ENCODE measurements at places on chromosomes 3 and 15.

DNA sequence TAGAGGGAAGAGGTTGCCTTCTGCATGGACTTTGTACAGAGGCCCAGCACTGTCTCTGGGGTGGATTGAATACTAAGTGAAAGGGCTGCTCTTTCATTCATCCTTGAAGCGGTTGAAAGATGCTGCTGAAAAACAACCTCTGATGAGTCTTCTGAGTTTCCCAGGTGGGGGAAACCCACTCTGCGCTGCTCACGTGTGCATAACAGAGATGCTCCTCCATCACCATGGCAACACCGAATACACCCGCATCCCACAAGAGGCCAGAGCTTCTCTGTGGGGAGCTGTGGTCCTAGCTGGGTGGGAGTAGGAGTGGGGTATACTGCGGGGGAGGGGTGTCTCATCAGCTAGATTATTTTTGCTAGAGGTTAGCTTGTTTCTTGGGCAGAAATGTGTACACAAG is 6.1 kb upstream of the SYN2 start:
- DNase-seq, result no peak

- no peak for DNase-seq
Measured at GRCh38 chr3:28210968-28211713, 30.3 kb upstream of the CMC1 start.

- DNase-seq, result no peak
Measured at GRCh38 chr3:73136941-73137340, 75.5 kb downstream of the EBLN2 start.

GRCh38 chr3:148992027-148992634 is 791 bp downstream of the GYG1 start:
- peak; percentile 22 for DNase-seq

GRCh38 chr3:32822609-32823498 is 5.1 kb downstream of the TRIM71 start:
- DNase-seq, result no peak

- no peak for DNase-seq
Measured at GRCh38 chr3:121529308-121529707, 16.5 kb downstream of the POLQ start.

- no peak for DNase-seq
Measured at GRCh38 chr15:51284871-51285270, 53.5 kb downstream of the CYP19A1 start.

GRCh38 chr3:43497905-43498365 is 123.9 kb downstream of the ANO10 start:
- no peak for DNase-seq

DNA sequence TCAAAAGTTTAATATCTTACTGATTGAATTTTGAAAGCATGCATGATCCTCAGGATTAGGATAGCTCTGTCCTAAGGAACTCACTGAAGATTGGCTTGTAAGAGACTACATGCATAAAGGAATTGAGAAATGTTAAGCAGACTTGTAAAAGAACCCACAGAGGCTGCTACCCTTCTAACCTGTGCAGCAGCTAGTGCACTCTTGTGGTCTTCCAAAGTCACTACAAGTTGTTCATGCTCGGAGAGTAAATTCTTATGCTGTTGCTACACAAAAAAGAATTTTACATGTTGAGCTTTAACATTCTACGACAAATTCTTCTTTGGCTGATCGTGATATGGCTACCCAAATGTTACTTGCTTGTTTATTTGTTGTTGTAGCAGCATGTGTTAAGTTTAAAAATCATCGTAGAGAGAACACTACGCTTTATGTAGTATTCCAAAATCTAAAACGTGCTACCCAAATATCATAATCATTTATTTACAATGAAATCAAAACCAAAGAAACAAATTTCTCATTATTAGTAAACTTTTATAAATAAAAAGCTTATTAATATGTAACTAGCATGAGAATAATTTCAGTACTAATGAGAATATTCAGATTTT is 55.0 kb downstream of the GOLIM4 start:
- no peak for DNase-seq

- DNase-seq, result peak; percentile 50
Measured at GRCh38 chr3:112984485-112984884, 6.3 kb upstream of the GTPBP8 start.

DNA sequence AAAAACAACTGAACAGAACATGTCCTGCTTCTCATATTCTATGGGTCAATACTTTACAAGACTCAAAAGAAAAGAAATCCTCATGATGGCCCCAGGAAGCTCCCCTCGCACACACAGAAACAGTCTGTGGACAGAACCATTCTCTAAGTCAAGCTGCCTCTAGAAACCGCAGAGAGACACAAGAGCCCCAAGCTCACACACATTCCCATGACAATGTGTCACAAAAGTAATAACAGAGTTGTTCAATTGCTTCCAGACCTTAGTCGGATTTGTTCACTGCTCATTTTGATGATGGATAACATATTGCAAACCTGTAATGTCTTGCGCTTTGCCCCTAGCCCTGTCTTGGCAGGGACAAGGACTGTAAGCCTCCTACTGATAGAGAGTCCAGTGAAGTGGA is 60.9 kb downstream of the UMPS start:
- DNase-seq, result no peak

GRCh38 chr3:141112686-141113297 is 61.6 kb downstream of the SPSB4 start:
- DNase-seq, result no peak

DNA sequence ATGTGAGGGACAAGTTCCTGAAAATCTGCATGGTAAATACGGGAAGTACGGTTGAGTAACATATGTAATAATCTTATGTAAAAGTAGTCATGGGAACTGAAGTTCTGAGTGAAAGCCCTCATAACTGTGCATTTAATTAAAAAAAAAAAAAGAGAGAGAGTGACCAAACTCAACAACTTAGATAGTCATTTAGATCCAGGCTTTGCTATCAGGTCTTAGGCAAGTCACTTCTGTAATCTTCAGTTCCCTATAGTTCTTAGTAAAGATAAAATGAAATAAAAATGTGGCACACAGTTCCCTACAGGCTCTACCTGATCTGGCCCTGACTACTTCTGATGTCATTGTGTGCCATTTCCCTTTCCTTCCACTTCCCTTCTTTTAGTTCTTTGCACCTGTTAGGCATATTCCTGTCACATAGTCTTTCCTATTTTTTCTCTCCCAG is 15.0 kb downstream of the RNF111 start:
- DNase-seq, result no peak

- DNase-seq, result no peak
Measured at GRCh38 chr15:88258093-88258641, 1.6 kb upstream of the NTRK3 start.

GRCh38 chr3:192899540-192899982 is 18.1 kb downstream of the MB21D2 start:
- DNase-seq, result no peak

DNA sequence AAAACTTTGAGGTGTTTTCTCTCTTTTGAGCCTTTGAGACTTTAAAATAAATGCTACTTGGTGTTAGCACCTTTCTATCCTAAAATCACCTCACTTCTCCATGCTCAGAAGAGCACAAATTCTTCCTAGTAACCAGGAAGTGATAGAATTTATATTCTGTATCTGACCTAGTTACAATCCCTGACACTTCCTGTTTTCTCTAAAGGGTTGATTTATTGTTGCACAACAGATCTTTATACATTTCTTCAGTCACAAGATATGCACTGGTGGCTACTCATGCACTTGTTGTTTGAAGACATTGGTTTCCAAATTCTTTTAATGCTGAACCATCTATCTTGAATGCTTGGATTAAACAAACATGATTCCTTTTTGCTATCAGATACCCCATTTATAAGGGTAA is 47.2 kb upstream of the CNTN3 start:
- DNase-seq, result no peak

- DNase-seq, result no peak
Measured at GRCh38 chr3:51799879-51800749, 21.1 kb upstream of the IQCF6 start.

DNA sequence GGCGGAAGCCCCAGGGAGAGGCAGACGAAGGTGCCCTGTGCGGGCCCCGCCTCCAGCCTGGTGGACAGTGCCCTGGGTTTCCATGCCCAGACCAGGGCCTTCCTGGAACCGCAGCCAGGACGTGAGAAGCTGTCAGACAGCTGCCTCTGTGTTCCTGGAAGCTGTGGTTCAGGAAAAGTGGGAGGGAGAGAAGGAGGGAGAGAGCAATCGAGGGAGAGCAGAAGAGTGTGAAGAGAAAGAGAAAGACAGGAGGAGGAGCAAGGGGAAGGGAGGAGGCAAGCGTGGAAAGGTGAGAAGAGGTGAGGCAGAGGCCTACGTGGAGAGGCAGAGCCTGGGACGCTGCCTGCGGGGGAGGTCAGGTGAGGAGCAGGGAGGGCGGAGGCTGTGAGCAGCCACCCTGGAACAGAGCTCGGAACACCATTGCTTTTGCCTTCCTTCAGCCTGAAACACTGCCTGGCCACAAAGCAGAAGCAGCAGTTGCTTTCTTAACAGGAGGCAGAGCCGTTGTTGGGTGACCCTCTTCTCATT is 18.6 kb downstream of the ZDHHC19 start:
- DNase-seq, result no peak

- DNase-seq, result no peak
Measured at GRCh38 chr3:36372534-36372935, 7.8 kb upstream of the STAC start.

GRCh38 chr15:60525341-60526039 is 46.5 kb upstream of the ICE2 start:
- no peak for DNase-seq

- no peak for DNase-seq
Measured at GRCh38 chr15:57256939-57257338, 119.4 kb upstream of the CGNL1 start.

DNA sequence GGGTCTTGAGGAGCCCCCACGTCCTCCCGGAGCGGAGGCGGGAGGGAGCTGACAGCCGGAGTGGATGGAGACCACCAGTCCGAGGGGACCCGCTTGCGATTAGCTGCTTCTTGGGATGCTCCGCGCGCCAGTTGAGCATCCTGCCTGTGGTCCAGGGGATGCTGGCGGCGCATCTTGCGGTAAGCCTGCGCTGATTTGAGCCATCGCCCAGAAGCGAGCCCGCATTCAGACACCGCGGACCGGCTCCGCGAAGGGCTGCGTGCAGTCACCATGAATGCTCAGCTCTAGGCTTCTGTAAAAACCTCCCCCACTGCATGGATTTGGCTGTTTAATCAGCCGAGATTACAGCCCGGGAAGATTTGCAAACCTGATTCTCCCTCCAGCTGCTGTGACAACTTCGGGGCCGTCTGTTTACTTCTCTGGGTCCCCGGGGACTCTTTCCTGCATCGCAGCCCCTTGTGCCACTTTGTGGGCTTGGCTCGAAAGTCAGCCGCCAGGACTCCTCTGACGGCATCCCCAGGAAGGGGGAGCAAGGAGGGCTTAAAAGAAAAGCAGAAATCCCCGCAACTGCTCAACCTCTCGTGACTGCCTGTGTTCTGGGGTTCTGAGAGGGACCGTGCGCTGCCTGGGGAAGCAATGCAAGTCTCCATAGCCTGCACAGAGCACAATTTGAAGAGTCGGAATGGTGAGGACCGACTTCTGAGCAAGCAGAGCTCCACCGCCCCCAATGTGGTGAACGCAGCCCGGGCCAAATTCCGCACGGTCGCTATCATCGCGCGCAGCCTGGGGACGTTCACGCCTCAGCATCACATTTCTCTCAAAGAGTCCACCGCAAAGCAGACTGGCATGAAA is 171.1 kb downstream of the KCNAB1 start:
- no peak for DNase-seq

DNA sequence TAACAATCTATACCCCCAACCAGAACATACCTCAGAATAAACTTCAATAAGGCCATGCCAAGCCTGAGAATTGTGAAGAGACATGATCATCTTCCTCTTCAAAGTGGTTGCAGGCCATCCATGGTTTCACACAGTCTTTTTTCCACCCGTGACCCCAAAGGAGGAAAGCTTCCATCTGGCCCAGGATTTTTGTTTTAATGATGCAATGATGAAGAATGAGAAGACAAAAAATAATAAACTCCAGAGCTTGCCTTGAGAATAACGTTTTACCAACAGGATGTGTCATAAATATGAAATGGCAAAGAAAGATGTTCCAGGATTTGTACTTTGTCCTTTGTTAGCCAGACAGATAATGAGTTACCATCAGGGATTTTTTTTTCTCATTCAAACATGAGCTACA is 201.9 kb downstream of the WNT5A start:
- no peak for DNase-seq

GRCh38 chr3:54123003-54123775 is 837 bp downstream of the CACNA2D3 start:
- no peak for DNase-seq

- no peak for DNase-seq
Measured at GRCh38 chr3:183172051-183172639, 9.6 kb upstream of the LAMP3 start.

- DNase-seq, result no peak
Measured at GRCh38 chr3:170204023-170204472, 18.2 kb upstream of the PRKCI start.

GRCh38 chr3:166265153-166265552 is 427.9 kb upstream of the BCHE start:
- DNase-seq, result no peak

DNA sequence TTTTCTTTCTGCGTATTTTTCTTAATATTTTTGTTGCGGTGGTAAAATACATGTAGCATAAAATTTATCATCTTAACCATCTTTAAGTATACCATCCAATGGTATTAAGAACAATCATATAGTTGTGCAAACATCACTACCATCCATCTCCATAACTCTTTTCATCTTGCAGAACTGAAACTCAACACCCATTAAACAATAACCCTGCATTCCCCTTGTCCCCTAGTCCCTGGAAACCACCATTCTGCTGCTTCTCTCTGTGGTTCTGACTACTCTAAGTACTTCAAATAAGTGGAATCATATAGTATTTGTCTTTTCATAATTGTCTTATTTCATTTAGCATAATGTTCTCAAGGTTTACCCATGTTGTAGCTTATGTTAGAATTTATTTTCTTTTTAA is 67.3 kb upstream of the EOMES start:
- DNase-seq, result no peak

DNA sequence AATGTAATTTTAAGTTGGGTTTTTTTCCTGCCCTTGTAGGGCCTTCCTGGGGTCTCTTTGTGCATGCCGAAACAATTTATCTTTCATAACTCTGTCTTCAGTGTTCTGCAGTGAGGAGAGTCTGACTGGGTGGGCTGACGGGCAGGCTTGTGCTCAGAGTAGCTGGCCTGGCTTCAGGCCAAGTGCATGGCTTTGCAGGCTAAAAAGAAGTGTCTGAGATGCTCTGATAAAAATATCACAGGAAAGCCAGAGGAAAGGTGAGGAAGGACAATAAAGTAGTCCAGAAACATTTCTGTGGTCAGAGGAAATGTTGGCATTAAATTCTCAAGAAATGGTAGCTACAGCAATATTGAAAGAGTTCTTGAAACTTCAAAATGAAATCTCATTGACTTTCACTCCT is 25.5 kb downstream of the ST3GAL6 start:
- no peak for DNase-seq

GRCh38 chr3:184574515-184575417 is 13.2 kb downstream of the EPHB3 start:
- DNase-seq, result no peak

- DNase-seq, result no peak
Measured at GRCh38 chr3:103127737-103128136, 692.9 kb downstream of the ZPLD1 start.
